NCI-H510A (cell line): ENCODE measurements at places on chromosomes 11 and 22.
A peak's percentile ranks its signal among the peaks of the same experiment; 100 is the strongest.

GRCh38 chr22:30640839-30641430 lies 5.4 kb downstream of the SLC35E4 start:
- DNase-seq = no peak

- DNase-seq = no peak
These were observed 11.2 kb downstream of the MAJIN start for GRCh38 chr11:64960719-64961118.

GRCh38 chr11:96288915-96289314 lies 54.1 kb downstream of the MAML2 start:
- no peak for DNase-seq

- DNase-seq = no peak
These were observed 17.6 kb downstream of the DGAT2 start for GRCh38 chr11:75786101-75786736.

DNA sequence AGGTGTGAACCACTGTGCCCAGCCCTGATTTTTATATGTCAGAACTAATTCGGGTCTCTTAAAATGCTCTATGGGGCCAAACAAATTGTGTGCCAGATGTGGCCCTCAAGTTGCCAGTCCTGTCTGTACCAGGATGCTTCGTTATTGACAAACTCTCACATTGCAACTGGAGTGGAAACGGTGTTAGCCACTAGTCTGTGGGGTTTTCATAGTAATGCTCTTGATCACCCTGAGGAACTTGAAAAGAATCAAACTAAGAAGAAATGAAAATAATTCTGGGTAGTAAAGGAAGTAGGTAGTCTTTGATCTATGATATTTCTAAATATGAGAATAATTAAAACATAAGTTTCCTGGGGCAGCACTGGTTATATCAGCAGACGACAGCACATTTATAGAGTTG lies 67.3 kb upstream of the ADSL start:
- no peak for DNase-seq

- no peak for DNase-seq
These were observed 21.0 kb upstream of the RAB30 start for GRCh38 chr11:83092488-83093384.

DNA sequence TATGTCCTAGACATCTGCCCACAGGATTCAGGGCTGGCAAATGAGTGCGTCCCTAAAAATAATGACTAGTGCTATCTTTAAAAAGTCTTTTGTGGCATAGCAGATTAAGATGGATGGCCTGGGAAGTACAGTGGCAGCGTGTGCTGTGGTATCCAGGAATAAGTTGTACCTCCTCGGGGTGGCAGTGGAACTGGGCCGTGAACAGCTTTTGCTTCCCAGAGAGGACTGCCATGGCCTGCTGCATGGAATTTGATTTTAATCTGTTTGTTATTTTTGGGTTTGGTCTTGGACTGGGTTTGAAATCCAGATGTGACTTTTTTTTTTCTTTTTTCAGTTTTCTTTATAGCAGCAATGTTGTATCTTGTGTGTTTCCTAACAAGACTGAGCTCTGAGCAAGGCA lies 71.3 kb upstream of the PARVG start:
- no peak for DNase-seq

- DNase-seq = no peak
These were observed 202.2 kb downstream of the CEP164 start for GRCh38 chr11:117529816-117530215.

GRCh38 chr22:28075358-28075981 lies 156.4 kb upstream of the PITPNB start:
- DNase-seq = no peak

- no peak for DNase-seq
These were observed 16.6 kb downstream of the GP1BB start for GRCh38 chr22:19739911-19740449.

- no peak for DNase-seq
These were observed 10.3 kb upstream of the NEFH start for GRCh38 chr22:29469755-29470154.

DNA sequence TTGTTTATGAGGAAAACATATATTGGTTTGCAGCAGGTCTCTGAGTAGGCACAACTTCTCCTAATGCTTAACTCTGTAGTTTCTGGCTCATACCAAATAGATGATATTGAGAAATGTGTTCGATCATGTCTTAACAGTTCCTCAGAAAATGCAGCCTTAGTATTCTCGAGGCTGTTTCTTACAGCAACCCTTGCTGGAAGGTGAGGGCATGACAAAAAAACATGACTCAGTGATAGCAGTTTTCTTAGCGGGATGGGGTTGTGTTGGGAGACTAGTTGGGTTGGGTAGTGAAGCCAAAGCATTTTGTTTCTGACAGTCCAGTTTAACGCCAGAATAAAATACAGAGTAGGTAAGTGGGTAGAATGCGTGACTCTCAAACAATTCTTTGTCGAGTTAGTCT lies 94.7 kb upstream of the PARVA start:
- no peak for DNase-seq

- DNase-seq = no peak
These were observed at the start of gene EMID1 for GRCh38 chr22:29205594-29206371. EMID1 (plus strand) TSS chr22:29205896; CDS start chr22:29206039, 143 bp downstream.

- no peak for DNase-seq
These were observed 23.4 kb downstream of the PPM1F start for GRCh38 chr22:21929253-21929652.

DNA sequence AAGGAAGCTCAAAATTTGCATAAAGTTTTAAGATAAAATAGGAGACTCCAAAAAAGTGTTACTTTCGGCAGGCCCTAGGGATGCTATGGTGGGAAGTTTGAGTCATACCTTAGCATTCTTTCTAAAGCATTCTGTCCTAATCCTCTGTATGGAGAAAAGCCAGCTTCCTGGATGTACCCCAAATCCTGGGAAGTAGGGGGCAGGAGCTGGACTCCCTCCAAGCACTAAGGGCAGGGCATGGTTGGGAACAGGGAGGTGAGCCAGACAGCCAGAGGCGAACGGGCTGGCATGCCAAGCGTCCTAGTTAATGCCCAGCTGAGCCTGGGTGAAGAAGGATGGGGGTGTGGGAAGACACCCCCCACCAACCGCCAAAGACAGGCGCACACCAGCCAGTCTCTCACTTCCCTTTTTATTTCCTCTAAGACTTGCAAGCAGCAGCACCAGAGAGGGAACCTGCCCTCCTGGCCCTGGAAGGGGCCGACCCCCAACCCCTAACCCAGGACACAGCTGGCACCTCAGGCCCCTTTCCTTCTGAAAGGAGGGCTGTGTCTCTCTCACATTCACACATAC lies 23.9 kb downstream of the RTN4RL2 start:
- DNase-seq = no peak

- DNase-seq = no peak
These were observed 149.5 kb downstream of the COMMD9 start for GRCh38 chr11:36139767-36140166.

GRCh38 chr11:371716-372590 lies 2.7 kb downstream of the B4GALNT4 start:
- DNase-seq = no peak

DNA sequence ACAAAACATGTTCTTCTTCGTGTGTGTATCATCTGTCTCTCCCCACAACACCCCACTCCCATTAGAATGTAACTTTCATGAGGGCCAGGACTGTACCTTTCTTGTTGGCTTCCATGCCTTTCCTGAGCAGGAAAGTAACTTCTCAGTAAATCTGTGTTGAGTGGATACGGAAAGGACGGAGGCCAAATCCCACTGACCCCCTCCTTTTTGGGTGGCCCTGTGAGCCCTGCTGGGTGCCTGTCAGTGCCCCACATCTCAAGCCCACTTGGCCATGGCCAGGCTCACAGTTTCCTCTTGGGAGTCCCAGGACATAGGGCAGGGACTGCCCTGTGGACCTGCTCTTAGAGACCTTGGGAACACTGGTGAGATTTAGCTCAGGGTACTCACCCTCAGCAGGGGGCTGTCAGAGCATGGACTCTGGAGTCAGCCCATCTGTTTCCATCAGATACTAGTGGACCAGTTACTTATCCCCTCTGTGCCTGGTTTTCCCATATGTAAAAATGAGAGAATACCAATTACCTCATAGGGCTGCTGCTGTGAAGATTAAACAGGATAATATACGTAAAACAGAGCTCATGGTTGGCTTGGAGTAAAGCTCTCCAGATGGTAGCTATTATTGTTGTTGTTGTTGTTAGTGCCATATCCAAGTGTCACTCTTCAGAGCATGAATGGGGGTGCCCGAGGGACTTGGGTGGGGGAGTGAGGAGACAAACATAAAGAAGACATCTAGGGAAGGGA lies 1.0 kb upstream of the C11orf96 start:
- DNase-seq = no peak

GRCh38 chr11:111128076-111128870 lies 117.3 kb upstream of the POU2AF2 start:
- DNase-seq = no peak

- no peak for DNase-seq
These were observed 102.8 kb upstream of the DRD2 start for GRCh38 chr11:113578033-113578380.

- DNase-seq = no peak
These were observed 490.9 kb downstream of the SOX6 start for GRCh38 chr11:15865212-15865987.

GRCh38 chr11:110251836-110252235 lies 44.6 kb downstream of the RDX start:
- no peak for DNase-seq

DNA sequence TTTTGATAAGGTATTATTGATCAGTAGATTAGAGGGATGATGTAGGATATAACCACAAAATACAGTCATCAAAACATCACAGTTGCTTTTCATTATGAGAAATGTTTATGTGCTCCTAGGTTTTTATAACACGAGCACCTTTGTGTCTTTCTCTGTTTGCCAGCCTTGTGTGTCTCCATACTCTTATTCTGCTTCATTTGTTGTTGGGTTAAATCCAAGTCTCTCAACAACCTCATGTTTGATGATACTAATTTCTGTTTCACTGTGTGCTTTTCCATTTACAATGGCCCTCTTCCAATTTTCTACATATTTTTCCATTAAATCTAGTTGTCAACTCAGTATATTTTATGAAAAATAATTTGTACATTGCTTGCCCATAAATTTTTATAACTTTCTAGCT lies 107.7 kb upstream of the POU2AF2 start:
- DNase-seq = no peak

GRCh38 chr22:41799486-41800347 lies 762 bp upstream of the CCDC134 start:
- DNase-seq = no peak

DNA sequence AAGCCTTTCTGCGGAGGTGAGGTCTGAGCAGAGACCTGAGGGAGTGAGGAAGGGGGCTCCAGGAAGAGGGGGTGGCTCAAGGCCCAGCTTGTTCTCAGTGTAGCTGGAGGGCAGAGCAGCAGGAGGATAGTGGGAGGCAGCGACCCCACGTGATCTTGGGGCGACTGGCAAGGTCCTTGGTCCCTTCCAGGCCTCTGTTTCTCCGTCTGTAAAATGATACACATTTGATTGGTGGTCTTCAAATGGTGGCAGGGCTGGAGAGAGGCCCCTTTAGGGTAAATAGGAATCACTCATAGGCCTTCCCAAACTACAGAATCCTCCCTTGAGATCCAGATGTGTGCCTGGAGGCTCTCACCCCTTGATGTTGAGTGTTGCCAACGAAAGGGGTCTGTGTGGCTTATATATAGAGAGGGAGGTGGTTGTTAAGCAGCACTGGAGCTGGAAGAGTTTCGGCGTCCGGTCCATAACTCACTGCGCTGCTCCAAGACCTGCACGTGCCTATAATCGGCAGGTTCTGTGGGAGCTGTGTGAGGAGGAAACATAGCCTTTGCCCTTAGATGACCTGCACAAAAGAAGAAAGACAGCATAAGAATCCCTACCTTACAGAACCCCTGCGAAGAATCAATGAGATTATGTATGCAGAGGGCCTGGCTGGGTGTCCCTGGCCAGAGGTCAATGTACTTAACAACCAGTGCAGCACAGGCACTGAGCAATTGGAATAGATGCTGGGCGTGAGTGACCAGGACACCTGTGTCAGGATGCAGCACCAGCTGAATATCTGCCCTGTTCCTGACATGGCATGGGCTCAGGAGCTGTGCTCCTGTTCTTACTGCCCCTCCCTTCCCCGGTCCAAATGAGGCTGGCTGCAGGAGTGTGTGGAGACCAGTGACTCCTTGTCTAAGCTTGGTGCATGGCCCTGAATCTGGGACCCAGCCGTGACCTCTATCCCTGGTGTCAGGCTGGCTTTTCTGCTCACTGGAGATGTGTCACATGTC lies 28.7 kb downstream of the OTOG start:
- no peak for DNase-seq

- no peak for DNase-seq
These were observed 21.2 kb upstream of the ISX start for GRCh38 chr22:35044607-35045390.

DNA sequence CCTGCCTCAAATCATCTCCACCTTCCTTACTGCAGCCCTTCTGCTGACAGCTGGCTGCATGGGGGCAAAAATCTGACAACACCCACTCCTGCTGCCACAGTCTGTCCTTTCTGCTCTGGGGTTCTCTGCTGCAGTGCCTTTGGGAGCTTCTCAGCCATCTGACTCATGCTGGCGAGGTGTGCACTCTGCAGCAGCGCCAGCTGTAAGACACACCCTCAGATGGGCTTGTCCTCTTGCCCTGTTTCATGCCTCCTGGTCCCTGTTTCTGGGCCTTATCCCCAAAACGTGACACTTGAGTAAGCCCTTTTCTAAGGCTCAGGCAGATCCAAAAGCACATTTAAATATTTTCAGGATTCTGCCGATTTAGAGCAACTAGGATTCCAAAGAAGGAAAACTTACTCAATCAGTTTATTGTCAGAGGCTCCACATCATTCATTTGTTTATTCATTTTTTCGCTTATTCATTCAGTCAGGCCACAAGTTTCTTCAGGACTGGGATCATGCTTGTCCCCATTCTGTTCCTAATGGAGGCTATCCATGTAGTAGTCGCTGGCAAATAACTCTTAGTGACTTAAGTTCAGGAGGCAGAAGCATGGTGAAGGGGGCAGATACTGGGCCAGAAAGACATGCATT lies 60.2 kb downstream of the SMIM38 start:
- no peak for DNase-seq

- peak; percentile 66 for DNase-seq
These were observed 5.8 kb downstream of the PLEKHB1 start for GRCh38 chr11:73652046-73652730.

DNA sequence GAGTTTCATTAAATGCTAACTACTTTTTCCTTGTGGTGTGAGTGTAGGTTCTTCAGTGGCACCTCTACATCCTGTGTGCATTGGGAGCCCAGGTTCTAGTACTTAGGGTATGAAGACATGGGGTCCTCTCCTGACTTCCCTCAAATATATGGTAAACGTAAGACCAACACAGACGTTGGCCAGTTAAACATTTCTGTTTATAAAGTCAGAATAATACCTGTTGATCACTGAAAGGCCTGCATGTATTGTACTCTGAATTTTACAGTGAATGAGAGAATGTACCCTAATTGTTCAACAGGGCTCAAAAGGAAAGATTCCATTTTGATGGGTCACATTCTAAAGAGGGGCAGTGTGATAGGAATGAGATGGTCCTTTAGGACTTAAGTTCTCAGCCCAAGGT lies 3.2 kb downstream of the RPL27A start:
- no peak for DNase-seq

GRCh38 chr11:98358551-98358950 lies 662.2 kb upstream of the CNTN5 start:
- DNase-seq = no peak
